Stimulated activated CD4-positive, alpha-beta T cell treated with anti-CD3 and anti-CD28 coated beads, Interleukin-12 subunit alpha, Interleukin-12 subunit beta, amount 100 ng/mL, for 24 hours (primary cell): ENCODE measurements at places on chromosomes 2 and 18.

GRCh38 chr2:179817181-179817841 is 44.1 kb downstream of the ZNF385B start:
- DNase-seq = no peak

- DNase-seq = no peak
These were observed 31.0 kb upstream of the NFE2L2 start for GRCh38 chr2:177295484-177295883.

- no peak for DNase-seq
These were observed 14.9 kb upstream of the FAP start for GRCh38 chr2:162258169-162258568.

DNA sequence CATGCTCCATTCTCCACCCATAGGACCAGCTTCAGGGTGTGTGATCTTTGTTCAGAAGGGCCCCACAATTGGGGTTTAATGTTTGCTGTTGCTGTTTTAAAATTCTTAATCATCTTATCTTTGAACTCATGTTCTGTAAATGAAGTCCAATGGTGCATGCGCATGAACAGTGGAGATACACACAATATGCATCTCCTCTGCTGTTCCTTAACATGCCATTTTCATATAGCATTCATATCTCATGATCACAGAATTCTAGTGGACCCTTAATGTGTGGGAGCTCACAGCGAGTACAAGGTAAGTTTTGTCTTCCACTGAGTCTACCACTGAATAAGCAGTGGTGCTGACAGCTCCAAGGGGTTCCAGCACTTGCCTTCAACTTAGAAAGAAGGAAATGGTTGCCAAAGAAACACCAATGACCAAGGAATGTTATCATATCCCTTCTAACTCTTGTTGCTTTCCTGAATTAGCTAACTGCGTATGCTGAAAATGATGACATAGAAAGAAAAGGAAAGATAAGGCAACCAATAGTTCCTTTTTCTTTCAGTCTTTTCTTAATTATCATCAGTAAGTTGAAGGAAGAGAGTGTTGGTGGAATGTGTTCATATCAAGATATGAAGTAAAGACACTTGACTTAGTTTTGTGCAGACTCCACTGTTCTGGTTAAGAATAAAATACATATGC is 258.9 kb upstream of the FBXO11 start:
- no peak for DNase-seq

DNA sequence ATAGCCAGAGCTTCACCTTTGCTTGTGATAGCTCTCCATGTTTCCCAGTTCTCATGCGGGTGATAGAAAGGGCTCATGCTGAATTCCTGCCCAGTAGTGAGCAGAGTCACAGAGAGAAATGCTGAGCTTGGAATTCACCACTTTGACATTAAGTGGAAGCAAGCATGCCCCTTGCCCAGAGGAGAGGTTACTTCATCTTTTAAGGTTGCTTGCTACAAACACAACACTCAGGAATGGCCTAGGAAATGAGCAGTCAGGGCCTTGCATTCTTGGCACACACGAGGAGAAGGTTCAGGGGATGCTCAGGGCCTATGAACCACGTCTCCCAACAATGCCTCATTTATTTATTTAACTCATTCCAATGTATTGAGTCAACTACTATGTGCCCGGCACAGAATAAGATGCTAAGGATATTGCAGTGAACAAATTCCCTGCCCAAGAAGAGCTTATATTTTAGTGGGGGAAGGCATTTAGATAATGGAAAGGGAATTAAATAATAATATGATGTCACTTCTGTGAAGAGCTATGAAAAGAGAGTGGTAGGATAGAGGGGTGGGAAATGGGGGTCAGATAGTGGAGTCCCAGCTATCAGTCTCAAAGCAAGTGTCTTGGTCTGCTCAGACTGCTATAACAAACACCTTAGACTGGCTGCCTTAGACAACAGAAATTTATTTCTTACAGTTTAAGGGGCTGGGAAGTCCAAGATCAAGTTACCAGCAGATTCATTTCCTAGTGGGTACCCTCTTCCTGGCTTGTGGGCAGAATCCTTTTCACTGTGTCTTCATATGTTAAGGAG is 42.1 kb downstream of the DDX18 start:
- no peak for DNase-seq
